IMR-90 (cell line): ENCODE measurements at places on chromosomes 16 and 17.

DNA sequence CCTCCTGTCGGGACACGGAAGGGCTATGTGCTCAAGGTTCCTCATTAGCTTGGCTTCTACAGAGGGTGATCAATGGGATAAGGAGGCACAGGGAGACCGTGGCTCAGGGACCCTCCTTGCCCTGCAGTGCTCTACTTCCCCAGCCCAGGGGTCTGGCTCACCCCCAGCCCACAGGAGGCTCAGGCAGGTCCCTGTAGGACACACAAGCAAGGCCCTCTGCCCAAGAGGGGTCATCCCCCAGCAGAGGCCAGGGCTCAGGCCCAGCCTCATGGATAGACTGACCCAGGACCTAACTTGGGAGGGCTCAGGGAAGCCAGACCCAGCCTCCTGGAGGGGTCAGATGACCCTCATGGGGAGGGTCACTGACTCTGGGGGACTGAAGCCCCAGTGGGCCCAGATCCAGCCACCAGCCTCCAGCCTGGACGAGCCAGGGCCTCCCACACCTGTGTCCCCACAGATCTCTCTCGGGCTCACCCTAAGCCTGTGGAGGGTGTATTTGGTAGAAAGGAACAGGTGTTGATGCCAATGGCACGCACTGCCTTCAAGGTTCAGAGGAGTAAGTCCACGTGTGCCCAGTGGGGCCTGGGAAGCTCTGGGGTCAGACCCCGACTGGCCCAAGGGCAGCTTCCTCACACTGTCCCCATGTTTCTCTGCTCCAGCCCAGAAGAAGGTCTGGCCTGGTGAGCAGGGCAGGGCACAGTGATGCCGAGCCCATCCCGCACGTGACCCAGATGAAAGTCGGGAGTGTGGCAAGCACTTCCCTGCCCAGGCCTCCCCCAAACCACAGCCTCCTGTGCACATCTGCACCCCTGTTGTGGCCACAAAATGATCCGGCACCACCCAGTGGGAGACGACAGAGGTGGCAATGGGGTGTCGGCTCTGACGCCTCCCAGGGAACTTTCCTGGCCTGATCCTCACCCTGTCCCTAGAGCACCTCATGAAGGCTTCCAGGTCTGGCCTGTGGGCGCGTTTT, 10.9 kb upstream of the KRTAP17-1 start:
- no peak for DNase-seq

DNA sequence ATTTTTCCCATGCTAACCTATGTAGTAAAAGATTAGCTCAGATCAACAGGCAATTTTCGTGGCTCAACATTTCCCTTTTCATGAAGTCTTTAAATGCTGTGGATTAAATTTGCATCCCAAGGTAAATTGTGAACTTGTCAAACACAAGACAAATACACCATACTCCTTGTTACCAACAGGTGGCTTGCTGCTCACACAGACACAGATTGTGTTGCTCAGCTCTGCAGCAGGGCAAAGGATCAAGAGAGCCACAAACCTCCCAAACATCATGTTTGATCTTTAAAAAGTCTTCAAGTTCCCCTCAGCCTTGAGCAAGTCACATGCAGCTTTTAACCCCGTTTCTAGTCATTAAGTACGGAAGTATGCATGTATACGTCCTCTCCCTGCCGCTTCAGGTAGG, 119.6 kb upstream of the CNTNAP4 start:
- no peak for DNase-seq

DNA sequence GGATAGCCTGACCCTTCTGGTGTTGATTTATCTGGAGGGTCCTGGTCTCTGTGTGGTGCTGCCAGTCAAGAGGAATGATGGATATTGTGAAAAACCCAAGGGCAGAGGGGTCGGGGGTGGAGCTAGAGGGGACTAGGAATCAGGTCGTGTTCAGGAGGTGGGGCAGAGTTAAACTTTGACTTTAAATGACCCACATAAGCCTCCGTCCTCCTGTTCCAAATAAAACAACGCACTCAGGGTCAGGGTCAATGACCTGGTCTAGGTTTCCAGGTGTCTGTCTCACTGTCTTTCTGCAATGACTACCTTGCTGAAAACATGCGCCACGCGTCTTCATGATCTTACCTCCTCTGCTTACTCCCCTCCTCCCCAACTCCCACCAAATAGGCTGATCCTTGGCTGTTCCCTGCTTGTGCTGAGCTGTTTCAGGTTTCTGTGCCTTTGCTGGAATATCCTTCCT, 14.7 kb downstream of the AOC3 start:
- DNase-seq = no peak

- DNase-seq = no peak
Observed at GRCh38 chr16:78843978-78844377, 744.5 kb downstream of the WWOX start.

DNA sequence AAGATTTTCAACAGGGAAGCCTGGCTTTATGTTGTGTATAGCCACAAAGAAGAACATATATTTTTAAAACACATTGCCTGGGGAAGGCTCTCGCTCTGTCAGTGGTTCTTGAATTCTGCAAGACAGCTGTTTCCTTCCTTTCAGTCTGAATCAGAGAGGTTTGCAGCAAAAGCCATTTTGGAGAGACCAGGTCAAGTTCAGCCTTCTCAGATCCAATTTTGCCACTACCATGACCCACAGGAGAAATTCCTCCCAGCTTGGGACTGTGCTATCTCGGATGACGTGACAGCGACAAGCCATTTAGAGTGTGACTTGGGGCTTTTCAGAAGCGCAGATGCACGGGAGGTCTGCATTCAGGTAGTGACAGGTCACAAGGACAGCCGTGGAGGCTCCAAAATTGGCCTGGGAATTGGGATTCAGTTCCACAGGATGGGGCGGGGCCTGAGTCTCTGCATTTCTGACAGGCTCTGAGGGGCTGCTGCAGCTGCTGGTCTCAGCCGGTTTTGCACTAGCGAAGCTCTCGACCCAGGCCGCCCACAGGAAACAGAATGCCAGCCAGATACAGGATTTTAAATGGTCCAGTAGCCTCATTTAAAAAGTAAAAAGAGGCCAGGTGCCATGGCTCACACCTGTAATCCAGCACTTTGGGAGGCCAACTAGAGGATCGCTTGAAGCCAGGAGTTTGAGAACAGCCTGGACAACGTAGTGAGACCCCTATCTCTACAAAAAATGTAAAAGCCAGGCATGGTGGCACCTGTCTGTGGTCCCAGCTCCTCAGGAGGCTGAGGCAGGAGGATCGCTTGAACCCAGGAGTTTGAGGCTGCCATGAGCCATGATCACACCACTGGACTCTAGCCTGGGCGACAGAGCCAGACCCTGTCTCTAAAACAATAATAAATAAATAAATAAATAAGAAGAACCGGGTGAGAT, 196.6 kb upstream of the CIBAR2 start:
- DNase-seq = no peak

DNA sequence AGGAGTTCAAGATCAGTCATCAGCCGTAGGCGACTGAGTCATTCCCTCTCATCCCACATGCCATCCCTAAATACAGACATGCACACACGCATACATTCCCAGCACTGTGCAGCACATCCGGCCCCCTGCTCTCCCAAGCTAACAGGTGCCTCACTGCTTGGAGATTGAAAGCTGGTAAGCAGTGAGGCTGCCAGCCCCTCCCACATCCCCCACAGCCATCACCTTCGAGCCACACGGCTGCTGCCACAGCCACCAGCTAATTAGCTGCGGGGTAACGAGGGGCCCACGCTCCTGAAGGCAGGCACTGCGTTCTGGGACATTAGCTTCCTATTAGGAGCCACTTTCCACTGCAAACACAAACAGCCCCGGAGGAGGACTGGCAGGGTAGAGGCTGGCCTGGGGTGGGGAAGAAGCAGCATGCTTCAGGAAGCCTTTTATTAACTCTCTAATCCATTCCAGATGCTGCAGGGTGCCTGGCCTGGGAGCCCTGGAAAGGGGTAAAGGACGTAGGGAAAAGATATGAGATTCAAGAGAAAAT, 179.6 kb downstream of the CCT6B start:
- peak; percentile 7 for DNase-seq

DNA sequence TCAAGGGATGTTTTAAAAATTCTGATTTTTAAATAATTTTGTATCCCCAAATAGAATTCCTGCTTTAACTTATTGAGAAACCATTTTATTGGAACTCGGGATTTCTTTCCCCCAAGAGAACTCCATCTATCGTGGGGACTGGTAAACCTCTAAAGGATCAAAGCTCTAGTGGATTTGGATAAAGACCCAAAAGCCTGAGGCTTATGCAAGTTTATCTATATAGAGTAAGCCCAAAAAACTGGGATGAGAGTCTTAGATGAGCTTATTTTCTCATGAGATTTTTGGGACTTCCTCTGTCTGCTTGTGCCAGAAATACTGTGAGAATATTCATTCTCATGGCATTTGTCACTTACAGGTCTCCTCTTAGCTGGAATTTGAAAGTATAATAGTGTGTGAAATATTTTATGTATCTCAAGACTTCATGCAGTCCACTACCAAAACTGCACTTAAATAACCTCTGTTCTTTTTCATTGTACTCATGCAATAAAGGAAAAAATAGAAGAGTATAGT, 333.1 kb downstream of the BCAS3 start:
- DNase-seq = no peak

GRCh38 chr16:19172098-19172780, 4.2 kb downstream of the SYT17 start:
- no peak for DNase-seq

GRCh38 chr16:87068762-87069150, 248.4 kb downstream of the C16orf95 start:
- DNase-seq = no peak

DNA sequence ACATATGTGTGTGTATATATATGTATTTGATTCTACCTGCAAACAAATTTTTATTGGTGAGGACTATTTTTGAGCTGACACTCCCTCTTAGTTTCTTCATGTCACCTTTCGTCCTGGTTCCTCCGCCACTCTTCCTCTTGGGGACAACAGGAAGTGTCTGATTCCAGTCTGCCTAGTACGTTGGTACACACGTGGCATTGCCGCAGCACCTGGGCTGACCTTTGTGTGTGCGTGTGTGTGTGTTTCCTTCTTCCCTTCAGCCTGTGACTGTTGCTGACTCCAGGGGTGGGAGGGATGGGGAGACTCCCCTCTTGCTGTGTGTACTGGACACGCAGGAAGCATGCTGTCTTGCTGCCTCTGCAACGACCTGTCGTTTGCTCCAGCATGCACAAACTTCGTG, 29.4 kb upstream of the CACNG5 start:
- no peak for DNase-seq

GRCh38 chr16:47358816-47359215, 102.0 kb downstream of the ITFG1 start:
- DNase-seq = peak; percentile 37

- no peak for DNase-seq
Observed at GRCh38 chr16:69438465-69438864, 14.0 kb downstream of the CYB5B start.

DNA sequence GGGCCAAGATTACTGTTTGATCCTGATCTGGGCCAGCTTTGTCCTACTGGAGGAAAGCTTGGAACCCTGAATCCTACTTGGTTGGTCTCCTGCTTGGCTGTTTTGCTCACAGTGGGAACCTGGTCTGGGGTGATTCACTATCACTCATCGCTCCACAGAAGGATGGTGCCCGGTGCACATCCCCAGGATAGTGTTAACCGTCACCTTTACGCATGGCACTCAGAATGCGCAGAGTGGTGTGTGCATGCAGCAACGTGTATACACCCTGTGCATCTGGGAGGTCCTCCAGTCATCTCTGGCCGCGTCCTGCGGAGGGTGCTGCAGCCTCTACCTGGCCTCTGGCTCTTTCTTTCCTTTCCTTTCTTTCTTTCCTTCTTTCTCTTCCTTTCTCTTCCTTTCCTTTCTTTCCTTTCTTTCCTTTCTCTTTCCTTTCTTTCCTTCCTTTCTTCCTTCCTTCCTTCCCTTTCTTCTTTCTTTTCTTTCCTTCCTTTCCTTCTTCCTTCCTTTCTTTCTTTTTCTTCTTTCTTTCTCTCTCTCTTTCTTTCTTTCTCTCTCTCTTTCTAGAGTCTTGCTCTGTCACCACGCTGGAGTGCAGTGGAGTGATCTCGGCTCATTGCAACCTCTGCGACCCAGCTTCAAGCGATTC, 13.1 kb downstream of the SOCS3 start:
- peak; percentile 43 for DNase-seq

DNA sequence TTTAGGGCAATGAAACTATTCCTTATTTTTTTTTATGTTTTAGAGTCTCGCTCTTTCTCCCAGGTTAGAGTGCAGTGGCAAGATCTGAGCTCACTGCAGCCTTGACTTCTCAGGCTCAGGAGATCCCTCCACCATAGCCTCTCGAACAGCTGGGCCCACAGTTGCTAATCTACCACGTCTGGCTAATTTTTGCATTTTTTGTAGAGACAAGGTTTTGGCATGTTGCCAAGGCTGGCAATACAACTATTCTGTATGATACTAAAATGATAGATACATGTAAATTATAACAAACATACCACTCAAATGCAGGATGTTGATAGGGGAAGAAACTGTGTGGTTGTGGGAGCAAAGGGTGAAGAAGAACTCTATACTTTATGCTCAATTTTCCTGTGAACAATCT, 401.3 kb downstream of the ZFHX3 start:
- no peak for DNase-seq

- DNase-seq = no peak
Observed at GRCh38 chr17:50632637-50633036, 2.0 kb upstream of the ABCC3 start.

GRCh38 chr17:12085076-12085949, 64.6 kb downstream of the MAP2K4 start:
- DNase-seq = no peak

GRCh38 chr17:5826384-5826783, 242.1 kb upstream of the NLRP1 start:
- DNase-seq = peak; percentile 61

DNA sequence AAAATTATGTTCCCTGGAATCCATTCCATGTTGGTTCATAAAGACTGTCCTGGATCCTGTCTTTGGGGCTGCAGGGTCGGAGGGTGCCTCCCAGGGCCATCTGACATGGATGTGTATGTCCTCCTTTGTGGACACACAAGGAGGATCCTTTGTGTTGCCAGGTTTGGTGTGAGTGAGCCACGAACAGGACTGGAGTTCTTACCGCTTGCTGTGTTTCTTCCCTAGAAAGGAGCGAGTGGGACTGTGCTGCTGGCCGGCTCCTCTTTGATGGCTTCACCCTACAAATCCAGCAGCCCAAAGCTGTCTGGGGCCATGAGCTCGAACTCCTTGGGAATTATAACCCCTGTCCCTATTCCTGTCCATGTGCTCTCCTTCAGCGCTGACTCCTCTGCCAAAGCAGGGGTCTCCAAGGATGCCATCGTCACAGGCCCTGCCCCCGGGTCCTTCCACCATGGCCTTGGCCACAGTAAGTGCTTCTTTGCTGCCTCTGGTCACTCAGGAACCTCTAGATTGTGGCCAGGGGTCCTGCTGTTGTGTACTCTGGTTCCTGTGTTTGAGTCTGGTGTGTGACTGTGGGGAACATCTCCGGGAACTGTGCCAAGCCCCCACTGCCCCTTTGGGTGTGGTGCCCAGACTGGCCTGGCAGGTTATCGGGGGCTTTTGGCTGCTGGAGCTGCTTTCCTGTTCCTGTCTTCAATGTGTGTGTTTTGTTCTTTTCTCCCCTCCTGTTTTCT, 29.5 kb downstream of the UBN1 start:
- no peak for DNase-seq

- no peak for DNase-seq
Observed at GRCh38 chr17:42530952-42531454, 5.0 kb upstream of the NAGLU start.

- DNase-seq = no peak
Observed at GRCh38 chr16:79165079-79165478, 435.5 kb downstream of the MAF start.
